ENCODE measurements at places on chromosomes 16 and 17. TPM values are rescaled to one million over a fixed set of nuclear protein-coding genes. Genes with fewer than 3 reads are reported as not detected.
A peak's percentile ranks its signal among the peaks of the same experiment; 100 is the strongest.

GRCh38 chr17:55829995-55830612 is 79.3 kb downstream of the PCTP start:
- DNase-seq: no peak

- peak; percentile 87 for DNase-seq
These were observed 10.3 kb downstream of the CENPV start for GRCh38 chr17:16342979-16343378.

DNA sequence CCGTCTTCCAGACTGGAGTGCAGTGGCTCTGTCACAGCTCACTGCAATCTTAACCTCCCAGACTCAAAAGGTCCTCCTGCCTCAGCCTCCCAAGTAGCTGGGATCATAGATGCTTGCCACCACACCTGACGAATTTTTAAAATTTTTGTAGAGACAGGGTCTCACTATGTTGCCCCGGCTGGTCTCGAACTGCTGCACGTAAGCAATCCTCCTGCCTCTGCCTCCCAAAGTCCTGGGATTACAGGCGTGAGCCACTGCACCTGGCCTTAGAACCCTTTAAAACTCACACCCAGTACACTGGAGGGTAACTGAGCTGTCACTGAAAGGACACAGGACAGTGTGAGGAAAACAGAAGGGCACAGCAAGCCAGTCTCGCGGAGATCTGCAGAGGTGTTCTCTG is 97.6 kb upstream of the NOL11 start:
- DNase-seq: no peak

Gene PRSS8
- total RNA-seq: not detected

Gene SLC7A5
- 25.7 TPM for total RNA-seq

DNA sequence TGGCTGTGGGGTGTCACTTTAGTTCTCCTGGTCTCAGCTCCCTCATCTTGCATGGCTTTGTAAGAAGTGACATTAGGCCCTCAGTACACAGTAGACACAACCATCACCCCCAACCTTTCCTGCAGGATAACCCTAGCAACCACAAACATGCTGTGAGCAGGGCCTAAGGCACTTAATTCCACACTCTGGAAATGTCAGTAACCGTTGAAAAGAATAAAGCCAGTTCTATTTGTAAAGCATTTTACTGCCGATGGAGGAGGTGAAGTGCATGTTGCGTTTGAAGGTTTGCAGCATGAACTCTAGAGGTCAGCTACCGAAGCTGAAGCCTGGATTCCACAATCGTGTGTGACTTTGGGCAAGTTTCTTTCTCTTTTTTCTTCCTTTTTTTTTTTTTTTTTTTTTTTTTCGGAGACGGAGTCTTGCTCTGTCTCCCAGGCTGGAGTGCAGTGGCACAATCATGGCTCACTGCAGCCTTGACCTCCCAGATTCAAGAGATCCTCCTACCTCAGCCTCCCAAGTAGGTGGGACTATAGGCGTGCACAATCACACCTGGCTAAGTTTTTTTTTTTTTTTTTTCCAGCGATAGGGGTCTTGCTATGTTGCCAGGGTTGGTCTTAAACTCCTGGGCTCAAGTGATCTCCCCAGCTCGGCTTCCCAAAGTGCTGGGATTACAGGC is 26.1 kb upstream of the TOB1 start:
- no peak for DNase-seq

GRCh38 chr17:10698096-10698818 is 863 bp downstream of the ADPRM start:
- DNase-seq: peak; percentile 9

GRCh38 chr17:45436625-45437464 is 4.2 kb upstream of the ARHGAP27 start:
- DNase-seq: no peak

DNA sequence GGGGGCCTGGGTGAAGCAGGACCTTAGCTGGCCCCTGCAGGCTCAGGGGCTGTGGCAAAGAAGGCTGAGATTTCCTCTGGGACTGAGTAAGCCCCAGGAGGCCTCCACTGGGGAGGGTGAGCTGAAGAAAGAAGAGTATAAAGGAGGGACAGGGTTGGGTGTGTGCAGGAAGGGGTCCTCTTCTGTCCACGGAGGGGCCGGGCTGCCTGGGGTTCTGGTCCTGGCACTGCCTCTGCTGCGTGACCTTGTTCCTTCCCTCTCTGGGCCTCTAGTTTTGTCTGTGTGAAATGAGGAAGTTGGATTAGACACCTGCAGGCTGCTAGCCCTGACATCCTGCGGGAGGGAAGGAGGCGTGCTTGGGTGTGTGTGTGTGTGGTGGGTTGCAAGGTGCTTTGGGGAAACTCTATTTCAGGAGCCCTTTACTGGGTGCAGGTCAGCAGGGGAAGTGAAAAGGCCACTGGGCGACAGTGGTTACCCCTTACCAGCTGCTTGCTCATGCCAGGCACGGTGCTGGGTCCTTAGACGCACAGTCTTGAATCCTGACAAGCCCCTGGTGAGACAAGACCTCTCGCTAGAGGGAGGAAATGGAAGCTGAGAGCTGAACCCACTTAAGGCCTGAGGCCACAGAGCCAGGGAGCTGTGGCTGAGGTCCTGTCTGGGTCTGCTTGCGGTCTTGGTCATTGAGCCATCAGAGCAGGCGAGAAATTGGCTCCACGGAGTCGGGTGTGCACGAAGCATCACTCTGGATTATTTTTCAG is 60.7 kb downstream of the OR1D5 start:
- DNase-seq: no peak

DNA sequence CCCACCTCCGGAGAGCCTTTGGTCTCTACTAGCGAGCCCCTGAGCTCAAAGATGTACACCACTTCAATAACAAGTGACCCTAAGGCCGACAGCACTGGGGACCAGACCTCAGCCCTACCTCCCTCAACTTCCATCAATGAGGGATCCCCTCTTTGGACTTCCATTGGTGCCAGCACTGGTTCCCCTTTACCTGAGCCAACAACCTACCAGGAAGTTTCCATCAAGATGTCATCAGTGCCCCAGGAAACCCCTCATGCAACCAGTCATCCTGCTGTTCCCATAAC is 702 bp downstream of the SPN start:
- no peak for DNase-seq

GRCh38 chr16:6111390-6111789 is 1013.8 kb upstream of the EEF2KMT start:
- no peak for DNase-seq

DNA sequence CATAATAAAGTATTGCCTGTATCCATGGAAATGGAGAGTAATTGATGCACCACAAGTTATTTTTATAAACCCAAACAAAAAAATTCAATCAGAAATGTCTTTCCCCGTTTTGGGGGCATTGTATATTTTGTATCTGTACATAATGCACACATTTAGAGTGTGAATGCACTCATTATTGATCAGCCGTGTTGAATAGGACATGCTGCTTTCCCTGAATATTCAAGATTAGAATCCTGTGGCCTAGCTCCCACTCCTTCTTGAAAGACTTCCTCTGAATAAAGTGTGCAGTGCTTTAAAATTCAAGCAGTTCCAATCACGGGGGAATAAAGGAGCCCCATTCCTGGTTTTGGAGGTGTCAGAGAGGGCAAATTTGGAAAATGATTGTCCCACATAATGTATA is 103.8 kb upstream of the TOX3 start:
- no peak for DNase-seq

Gene RAP1GAP2
- total RNA-seq: 1.9 TPM

GRCh38 chr17:64174686-64175456 is 44.9 kb upstream of the ERN1 start:
- DNase-seq: no peak

DNA sequence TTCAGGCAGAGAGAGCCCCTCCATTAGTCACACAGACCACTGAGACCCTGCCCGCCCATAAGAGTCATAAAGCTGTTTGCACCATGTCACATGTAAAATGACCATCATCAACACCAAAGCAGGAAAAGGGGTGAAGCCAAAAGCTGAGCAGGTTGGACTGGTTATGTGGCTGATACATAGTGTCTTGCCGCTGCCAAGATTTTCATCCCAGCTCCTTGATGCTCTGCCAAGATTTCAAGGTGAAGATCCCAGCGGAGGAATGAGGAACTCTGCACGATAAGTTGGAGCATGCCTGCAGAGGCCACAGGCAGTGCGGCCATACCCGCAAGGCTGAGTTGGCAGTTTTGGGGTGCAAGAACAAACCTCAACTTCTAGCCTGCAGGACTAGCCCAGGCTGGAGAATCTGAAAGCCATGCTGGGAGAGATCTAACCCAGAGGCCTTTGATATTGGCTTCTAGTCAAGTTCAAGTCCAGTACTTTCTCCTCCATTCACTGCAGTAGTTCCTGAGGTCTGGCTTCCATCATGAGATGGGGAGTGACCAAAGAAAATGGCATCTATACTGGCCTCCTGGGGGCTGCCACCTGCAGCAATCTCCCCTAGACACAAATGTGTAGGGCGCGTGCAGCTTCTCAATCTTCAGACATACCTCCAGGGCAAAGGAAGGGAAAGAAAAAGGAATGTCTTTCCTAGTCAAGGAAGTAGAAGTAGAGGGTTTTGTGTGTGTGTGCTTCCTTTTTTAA is 79.7 kb upstream of the NOL11 start:
- DNase-seq: peak; percentile 33

GRCh38 chr17:72700226-72700625 is 392.3 kb downstream of the SLC39A11 start:
- no peak for DNase-seq

Gene KRTAP4-5
- not detected for total RNA-seq

GRCh38 chr16:15976929-15977637 is 27.7 kb downstream of the ABCC1 start:
- DNase-seq: no peak

- DNase-seq: peak; percentile 89
These were observed 3.1 kb downstream of the EVI2A start for GRCh38 chr17:31318298-31318801.

- peak; percentile 90 for DNase-seq
These were observed at the start of gene SCRN2 for GRCh38 chr17:47840742-47841487. Gene SCRN2, minus strand, starts transcription at chr17:47841273. Its CDS starts 430 bp downstream, at chr17:47840843.

- no peak for DNase-seq
These were observed 291.2 kb upstream of the SALL1 start for GRCh38 chr16:51442141-51442870.

Gene CDH3
- not detected for total RNA-seq

DNA sequence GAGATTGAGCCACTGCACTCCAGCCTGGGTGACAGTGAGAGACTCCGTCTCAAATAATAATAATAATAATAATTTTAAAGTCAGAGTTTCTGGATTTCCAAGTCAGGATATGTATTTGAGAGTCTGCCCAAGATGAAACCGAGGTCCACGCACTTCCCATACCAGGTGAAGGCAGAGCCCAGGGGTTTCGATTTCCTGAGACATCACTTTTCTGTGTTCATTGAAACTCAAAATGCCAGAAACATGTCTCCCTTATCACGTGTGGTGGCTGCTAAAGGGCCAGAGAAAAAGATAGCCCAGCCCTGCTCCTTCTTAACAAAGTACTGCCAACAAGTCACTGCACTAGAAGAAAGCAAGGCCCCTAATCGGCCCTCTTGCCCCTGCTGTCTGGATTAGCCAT is 9.8 kb upstream of the RNF157 start:
- DNase-seq: no peak

DNA sequence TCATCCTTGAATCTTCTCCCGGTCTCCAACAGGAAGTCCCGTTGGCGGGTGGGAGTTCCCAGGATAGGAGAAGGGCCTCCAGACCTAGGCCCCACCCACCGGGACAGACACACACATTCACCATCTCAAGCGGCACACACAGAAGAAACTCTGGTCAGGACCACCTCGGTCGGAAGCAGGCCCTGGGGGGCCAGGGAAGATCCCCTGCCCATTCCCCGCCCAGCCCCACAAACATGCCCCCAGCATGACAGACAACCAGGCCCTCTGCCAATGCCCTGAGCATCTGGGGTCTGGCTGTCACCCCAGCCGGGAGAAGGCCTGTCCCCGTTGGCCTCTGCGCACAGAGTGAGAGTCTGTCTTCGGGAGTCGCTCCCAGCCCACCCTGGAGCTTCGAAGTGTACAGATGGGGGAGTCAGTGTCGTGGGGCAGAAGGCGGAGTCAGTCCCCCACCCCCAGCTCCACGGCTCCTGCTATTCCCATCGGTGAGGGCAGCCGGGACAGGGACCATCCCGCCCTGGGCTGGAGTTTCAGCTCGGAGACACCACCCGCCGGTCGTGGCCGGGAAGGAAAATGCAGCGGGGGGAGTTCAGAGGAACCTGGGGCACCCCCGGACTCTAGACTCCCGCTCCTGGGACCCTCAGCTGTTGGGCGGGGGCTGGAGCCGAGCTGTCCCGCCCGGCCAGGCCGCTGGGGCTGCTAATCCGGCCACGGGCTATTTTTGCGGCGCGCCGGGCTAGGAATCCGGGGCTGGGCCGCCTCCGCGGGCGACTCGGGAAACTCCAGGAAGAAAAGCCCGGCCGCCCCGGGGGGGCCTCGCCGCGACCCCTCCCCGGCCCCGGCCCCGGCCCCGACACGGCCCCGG is 660 bp downstream of the RHBDF1 start:
- no peak for DNase-seq

- no peak for DNase-seq
These were observed 15.0 kb upstream of the RGS9 start for GRCh38 chr17:65121916-65122806.

DNA sequence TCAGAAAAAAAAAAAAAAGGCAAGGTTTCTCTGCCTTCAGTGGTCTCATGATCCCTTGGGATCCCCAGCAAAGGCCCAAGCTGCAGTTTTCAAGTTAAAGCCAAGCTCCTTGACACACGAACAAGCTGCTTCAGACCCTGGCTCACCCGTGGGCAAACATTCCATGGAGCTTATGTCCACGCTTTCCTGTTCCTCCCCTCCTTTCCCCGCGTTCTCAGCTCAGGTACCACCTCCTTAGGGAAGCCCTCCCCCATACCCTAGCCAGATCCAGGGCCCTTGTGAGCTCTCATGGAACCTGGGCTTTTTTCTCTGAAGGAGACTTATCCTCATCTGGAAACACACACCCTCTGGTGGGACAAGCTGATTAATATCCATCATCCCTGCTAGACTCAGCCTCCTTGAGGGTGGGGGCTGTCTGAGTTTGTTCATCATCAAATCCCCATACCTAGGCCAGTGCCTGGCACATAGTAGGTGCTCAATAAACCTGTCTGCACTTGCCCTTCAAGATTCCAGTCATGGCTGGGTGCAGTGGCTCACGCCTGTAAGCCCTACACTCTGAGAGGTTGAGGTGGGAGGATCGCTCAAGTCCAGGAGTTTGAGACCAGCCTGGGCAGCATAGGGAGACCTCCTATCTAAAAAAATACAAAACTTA is 54.7 kb downstream of the COTL1 start:
- no peak for DNase-seq

GRCh38 chr17:81715872-81716673 is 4.0 kb downstream of the SLC25A10 start:
- no peak for DNase-seq

Gene RNF222
- 0.03 TPM for total RNA-seq

Gene KRT14
- not detected for total RNA-seq

DNA sequence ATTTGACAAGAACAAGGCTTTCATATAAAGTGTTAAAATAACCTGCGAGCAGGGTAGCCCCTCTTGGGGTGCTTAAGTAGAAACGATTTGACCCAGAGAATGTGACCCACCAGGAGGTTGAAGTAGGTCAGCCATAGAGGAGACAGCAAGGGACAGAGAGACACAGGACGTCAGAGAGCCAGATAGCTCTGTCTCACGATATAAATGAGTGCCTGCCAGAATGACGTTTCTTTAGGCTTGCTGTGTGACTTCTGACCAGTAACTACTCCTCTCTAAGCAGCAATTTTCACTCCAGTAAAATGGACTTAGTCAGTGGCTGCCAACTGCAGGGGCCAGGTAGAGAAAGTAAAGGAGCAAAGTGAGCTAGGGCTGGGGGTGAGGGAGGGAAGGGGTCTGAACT is 473.0 kb upstream of the C16orf82 start:
- no peak for DNase-seq

- no peak for DNase-seq
These were observed 886.5 kb upstream of the SOX9 start for GRCh38 chr17:71234349-71234748.

- DNase-seq: no peak
These were observed 52.4 kb downstream of the CFDP1 start for GRCh38 chr16:75380870-75381269.

Measured in G401 (cell line).